ENCODE measurements at places on chromosomes 7 and 10. TPM values are rescaled to one million over a fixed set of nuclear protein-coding genes. Genes with fewer than 3 reads are reported as not detected.

Gene PLEKHS1
- not detected for total RNA-seq

DNA sequence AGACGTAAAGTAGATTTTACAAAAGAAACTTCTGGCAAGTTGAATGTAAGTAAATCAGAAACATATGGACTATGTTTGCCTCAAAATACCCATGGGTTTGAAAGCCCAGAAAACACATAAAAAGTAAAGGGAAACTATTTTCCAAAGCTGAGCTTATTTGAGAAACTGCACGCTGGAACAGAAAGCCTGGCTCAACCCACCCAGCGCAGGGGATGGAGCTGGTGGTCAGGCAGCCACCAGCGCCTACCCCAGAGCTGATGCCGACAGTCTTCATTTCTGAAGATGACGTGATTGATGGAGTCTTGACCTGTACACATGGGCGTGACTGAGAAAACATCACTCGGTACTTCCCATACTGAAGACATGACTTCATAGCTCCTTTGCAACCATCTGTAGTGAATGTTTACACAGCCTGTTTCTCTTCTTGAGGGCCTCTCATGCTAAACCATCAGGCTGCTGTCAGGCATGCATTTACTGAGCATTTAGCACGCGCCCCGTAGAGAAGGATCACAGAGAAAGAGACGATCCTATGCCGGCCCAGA lies 232.6 kb upstream of the AUTS2 start:
- no peaks in the 10 kb centered on the region for H3K4me1 ChIP-seq
- DNase-seq, result no peak
- no peak overlapping the region for H3K27ac ChIP-seq
- no peak overlapping the region for H3K4me3 ChIP-seq
- no peaks in the 10 kb centered on the region for H3K36me3 ChIP-seq
- H3K27me3 ChIP-seq, result no peaks in the 10 kb centered on the region

DNA sequence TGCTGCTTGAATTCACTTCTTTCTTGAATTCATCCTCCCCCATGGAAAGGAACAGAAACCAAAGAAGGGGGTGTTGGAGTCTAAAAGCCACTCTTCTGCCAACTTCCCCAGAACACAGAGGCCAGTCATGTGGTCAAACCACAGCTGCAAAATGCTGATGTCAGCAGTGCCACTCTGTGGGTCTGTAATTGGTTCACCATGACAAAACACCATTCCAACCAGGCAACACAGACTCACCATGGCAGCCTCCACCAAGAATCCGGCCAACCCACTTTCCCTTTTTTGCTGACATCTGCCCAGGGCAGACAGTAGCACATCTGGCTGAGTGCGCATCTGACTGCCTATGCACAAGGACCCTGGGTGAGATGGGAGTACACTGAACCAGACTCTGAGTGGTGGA lies 16.8 kb downstream of the OSBPL3 start:
- no peaks in the 10 kb centered on the region for H3K36me3 ChIP-seq
- H3K4me3 ChIP-seq, result no peak overlapping the region
- no peak overlapping the region for H3K27ac ChIP-seq
- H3K27me3 ChIP-seq, result no peaks in the 10 kb centered on the region

Gene SAP25
- total RNA-seq, result 2.0 TPM

Gene C10orf105
- not detected for total RNA-seq

- no peaks in the 10 kb centered on the region for H3K27me3 ChIP-seq
- H3K36me3 ChIP-seq, result no peaks in the 10 kb centered on the region
- no peak for DNase-seq
- no peak overlapping the region for H3K27ac ChIP-seq
These were observed 92.0 kb downstream of the MDFIC start for GRCh38 chr7:115013886-115014285.

Gene PRR15
- 28.9 TPM for total RNA-seq

Gene NRCAM
- total RNA-seq, result 85.7 TPM

DNA sequence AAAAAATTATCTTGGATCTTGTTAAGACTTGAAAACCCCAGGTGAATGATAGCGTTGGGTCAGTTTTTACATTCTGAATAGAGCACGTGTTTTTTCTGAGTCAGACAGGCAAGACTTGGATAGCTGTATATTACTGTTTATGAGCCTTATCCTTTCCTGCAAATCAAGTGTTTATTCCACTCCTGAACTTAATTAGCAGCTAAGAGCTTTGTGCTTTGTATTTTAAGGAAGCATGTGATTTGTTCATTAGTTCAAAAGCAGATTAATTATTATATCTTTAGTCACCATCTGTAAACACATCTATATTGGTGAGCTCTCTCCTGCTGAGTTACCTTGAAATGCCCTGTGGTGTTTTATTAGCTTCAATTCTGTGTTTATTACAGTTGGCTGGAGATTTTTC lies 98.6 kb upstream of the PRPS1L1 start:
- H3K36me3 ChIP-seq, result no peaks in the 10 kb centered on the region
- H3K4me3 ChIP-seq, result no peak overlapping the region
- no peak overlapping the region for H3K27ac ChIP-seq
- DNase-seq, result no peak
- no peaks in the 10 kb centered on the region for H3K4me1 ChIP-seq

- H3K36me3 ChIP-seq, result no peaks in the 10 kb centered on the region
- H3K27ac ChIP-seq, result no peak overlapping the region
- H3K4me1 ChIP-seq, result no peaks in the 10 kb centered on the region
- DNase-seq, result no peak
- H3K27me3 ChIP-seq, result no peaks in the 10 kb centered on the region
These were observed 327.9 kb downstream of the ACTR3B start for GRCh38 chr7:153087498-153087897.

DNA sequence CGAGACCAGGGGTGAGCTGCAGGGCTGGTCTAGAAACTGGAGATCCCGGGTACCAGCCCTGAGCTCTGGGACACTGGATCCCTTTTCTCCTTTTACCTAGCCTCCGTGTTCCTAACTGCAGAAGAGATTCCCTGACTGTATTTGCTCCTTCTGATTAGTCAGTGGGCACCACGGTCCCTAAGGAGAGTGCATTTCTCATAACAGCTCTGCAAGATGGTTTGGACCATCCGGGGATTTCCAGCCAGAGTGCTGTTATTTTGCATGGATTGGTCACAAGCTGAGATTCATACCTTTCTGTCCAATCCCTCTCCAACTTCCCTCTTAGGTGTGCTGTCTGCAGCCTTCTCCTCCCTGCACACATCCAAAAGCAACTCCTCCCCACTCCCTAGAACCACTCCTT lies 122.6 kb downstream of the MYL10 start:
- no peaks in the 10 kb centered on the region for H3K4me1 ChIP-seq
- no peaks in the 10 kb centered on the region for H3K36me3 ChIP-seq
- no peaks in the 10 kb centered on the region for H3K27me3 ChIP-seq
- H3K27ac ChIP-seq, result no peak overlapping the region
- no peak for DNase-seq
- no peak overlapping the region for H3K4me3 ChIP-seq

GRCh38 chr7:36762394-36762793 lies 38.1 kb upstream of the AOAH start:
- no peak for DNase-seq
- H3K27me3 ChIP-seq, result no peaks in the 10 kb centered on the region
- H3K27ac ChIP-seq, result no peak overlapping the region
- no peaks in the 10 kb centered on the region for H3K4me1 ChIP-seq
- H3K4me3 ChIP-seq, result no peak overlapping the region
- no peaks in the 10 kb centered on the region for H3K36me3 ChIP-seq

DNA sequence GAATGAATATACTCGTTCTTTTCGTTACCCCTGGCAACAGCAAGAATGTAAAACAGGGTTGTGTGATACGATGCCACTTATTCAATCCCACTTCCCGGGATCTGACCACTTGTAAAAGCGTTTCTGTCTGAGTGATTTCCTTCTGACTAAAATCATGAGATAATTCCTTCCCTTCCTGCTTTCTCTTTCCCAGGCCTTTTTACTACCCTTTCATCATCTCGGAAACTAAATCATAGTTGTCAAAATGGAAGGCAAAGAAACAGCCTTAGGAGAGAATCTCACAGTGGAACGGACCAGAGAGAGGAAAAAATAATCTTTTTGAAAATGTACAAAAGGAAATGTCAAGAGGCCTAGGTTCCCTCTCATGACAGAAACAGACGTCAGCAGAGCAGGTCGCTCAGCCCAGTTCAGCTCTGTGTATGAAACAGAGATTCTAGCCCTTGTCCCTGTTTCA lies 29.8 kb downstream of the DIP2C start:
- H3K36me3 ChIP-seq, result no peaks in the 10 kb centered on the region
- no peak overlapping the region for H3K27ac ChIP-seq
- H3K27me3 ChIP-seq, result no peaks in the 10 kb centered on the region
- DNase-seq, result no peak
- H3K4me3 ChIP-seq, result no peak overlapping the region

Gene CCDC126
- total RNA-seq, result 11.3 TPM
